Mammary epithelial cell (primary cell): ENCODE measurements at places on chromosomes 3 and 15.

GRCh38 chr3:23758253-23758838, 47.4 kb upstream of the UBE2E1 start:
- no peak for DNase-seq

DNA sequence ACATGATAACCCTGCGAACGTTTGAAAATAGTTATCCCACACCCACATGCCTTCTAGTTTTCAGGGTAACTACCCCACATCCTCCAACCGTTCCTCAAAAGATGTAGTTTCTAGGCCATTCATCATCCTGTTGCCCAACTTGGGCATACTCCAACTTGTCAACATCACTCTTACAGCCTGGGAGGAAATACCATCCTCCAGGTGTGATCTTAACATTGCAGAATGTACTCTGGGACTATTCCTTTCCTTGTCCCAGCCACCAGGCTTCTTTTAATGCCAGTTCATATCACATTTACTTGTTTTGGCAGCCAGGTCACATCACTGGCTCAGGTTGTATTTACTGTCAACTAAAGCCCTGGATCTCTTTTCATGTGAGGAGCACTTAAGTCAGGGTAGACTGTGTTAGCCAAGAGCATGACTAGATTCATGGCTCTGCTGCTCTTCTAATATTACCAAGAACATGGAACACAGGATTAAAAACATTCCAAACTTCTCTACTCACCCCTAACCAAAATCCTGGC, 4.0 kb upstream of the DENND6A start:
- peak; percentile 94 for DNase-seq

DNA sequence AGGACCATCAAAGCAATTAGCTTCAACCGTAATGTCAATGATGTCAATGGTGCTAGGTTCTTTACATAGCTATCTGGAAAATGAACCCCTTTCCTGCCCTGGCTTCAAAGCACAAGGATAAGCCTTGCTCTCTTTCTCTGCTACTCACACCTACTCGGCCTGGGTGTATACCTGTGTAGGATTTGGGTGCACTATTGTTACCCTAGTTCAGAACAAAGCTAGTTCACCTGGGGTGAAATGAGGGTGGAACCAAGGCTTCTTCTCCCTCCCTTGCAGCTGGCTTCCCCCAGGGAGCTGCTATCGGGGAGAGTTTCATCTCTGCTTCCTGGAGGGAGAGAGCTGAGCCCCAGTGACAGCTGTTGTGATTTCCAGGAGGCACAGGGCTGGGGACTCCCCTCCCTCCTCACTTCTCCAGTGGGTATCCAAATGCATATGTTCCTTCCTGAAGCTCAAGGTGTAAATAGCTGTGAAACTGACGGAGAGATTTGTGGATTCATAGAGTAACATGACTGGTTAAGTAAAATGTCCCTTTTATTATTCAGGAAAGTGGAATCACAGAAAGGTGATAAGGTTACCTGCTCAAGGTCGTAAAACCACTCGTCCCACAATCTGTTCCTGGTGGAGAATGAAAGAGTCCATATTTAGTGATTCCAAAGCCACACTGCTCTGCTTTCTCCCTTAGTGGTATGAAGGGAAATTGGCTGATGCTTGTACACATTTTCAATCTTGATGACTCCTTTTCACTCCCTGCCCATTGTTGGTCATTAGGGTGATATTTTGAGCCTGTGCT, 11.8 kb upstream of the C3orf70 start:
- DNase-seq: no peak

DNA sequence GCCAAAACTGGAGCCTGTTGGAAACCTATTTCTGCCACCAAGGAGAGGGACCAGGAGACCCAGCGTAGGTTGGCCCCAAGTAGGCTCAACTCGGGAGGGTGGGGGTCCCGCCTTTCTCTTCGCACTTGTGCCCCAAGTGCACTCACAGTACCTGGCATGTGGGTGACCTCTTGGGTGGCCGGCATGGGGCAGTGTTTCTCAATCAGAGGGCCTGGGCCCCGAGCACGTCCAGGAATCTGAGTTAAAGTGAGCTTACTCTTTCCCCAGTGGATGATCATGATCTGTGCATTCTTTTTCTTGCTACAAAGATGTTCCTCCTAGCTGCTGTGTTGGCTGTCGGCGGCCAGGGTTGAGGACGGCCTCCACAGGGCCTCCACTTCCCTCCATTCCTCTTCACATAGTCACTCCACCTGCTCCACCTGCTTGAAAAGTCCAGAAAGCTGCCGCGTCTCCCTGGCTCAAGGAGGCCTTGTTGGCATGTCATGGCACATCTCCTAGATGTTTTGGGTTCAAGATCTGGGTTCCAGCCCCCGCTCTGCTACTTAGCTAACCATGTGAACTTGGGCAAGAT, 66.5 kb upstream of the SEC61A1 start:
- DNase-seq: no peak

GRCh38 chr3:196792771-196793170, 53.1 kb downstream of the PAK2 start:
- DNase-seq: peak; percentile 20

GRCh38 chr3:43685921-43686320, 4.8 kb upstream of the ABHD5 start:
- no peak for DNase-seq
